ENCODE measurements at places on chromosomes 6 and 20.

DNA sequence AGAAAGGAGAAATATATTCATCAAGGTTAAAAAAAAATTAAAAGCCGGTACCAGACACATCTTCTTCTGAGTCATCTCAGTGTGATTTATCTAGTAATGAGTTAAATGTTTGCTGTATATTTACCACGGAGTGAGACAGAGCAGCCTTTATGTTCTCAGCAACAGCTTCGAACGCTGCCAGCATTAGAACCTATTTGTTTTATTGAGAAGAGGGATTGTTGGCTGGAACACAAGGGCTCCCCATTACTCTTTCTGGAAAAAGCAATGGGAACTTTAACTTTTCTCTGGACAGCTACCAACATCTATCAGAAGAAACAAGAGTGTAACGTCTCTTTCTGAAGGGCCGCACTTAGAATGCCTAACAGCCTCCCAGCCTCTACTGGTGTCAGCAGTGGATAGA, 105.3 kb upstream of the TAB2 start:
- no peak for DNase-seq

- DNase-seq: no peak
Observed at GRCh38 chr6:16730738-16731477, 30.4 kb downstream of the ATXN1 start.

DNA sequence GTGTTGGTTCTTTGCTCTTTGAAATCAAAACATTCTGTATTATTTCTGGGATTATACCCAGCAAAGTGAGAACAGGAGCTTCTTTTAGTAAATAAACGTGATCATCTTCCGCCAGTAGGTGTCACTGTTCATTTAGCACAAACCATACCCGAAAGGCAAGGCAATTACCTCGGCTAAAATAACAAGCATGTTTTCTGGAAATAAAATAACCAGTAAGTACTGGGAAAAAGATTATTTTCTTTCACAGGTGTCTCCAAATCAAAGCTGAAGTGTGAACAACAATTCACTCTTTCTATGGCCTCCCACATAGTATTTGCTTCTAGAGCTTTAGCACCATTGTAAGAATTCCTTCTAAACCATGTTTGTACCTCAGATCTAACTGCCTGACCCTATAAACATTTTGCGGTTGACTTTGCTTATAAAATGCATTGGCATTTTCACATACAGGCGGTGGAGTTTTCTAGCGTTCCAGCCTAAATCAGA, 144.6 kb upstream of the AGPAT4 start:
- peak; percentile 43 for DNase-seq

DNA sequence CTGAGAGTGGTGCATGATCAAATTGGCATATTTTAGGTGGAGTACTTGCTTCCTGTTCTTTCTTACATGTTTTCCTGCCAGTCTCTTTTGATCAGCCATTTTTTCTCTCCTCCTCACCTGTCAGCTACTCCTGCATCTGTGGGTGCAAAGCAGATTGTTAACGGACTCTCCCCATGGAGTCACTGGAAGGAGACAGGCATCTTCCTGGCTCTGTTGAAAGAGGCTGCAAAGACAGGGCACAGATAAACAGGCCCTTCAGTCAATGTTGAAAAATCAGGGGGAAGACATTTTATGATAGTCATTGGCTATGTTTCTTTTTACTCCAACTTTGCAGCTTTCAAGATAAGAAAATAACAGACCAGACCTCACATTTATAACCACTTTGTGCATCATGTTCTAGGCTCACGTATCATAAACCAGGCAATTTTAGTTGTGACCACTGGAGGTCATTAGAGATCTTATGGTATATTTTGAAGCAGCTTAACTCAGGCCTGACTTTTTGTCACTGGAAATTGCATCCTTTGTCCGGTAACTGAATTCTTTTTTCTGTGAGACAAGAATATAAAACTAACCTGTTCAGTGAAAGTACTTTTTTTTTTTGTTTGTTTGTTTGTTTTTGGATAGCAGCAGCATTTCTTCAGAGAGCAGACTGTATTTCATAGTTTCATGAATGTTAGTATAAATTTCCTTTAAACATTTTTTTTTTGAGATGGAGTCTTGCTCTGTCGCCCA, 20.1 kb downstream of the ECT2L start:
- DNase-seq: no peak

GRCh38 chr6:109454496-109455436, 806 bp downstream of the MICAL1 start:
- peak; percentile 58 for DNase-seq

DNA sequence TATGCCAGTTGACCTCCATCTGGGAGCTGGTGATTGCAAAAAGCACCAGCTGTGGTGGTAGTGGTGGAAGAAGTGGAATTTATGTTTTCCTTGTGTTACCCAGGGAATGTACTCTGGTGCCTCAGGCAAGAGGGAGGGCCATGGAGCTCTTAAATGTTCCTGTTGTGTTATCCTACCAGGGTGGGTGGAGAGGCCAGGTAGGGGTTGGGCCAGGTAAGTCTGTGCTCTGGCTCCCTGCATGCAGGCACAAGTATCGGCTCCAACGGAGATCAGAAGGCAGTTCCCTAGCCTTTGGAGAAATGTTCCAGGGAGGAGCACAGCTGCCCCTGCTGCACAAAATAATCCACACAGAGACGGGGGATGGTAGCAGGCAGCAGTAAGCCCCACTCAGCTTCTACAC, 419.3 kb upstream of the EYS start:
- no peak for DNase-seq

- DNase-seq: no peak
Observed at GRCh38 chr20:58595167-58595566, 55.9 kb upstream of the STX16 start.

DNA sequence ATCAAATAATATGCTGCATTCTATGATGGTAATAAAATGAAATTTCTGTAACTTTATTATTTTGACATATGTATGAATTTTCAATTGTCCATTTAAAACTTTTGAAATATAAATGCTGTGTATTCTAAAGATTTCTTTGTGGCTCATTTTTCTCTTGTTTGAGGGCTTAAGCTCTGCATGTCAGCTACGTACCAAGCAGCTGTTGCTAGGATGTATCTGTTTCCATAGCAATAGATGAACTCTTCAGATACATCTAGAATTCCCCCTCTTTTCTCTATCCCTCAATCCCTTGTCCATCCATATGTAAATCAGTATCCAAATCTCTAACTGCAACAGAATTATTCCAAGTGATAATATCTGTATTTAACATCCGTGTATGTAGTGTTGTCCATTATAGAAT, 76.5 kb upstream of the OPRM1 start:
- no peak for DNase-seq

DNA sequence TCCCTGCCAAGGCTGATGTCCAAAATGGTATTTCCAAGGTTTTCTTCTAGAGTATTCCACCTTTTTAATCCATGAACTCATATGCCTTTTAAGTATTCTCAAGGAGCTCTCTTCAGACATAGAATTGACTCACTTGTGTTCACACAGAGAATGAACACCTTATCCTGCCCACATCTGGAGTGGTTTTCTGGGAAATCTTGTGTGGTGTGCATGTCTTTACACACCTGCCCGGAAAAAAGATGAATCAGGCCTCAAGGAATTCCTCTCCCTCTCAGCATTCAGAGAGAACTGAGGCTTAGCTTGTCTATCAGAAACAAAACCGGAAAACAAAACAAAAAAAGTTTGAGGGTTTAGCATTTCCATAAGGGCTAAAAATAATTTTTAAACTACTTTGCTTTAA, 148.8 kb downstream of the TFAP2A start:
- no peak for DNase-seq

DNA sequence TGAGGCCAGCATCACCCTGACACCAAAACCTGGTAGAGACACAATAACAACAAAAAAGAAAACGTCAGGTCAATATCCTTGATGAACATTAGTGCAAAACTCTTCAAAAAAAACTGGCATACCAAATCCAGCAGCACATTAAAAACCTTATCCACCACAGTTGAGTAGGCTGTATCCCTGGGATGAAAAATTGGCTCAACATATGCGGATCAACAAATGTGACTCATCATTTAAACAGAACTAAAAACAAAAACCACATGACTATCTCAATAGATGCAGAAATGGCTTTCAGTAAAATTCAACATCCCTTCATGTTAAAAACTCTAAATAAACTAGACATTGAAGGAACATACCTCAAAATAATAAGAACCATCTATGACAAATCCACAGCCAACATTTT, 59.6 kb upstream of the PHIP start:
- DNase-seq: no peak

DNA sequence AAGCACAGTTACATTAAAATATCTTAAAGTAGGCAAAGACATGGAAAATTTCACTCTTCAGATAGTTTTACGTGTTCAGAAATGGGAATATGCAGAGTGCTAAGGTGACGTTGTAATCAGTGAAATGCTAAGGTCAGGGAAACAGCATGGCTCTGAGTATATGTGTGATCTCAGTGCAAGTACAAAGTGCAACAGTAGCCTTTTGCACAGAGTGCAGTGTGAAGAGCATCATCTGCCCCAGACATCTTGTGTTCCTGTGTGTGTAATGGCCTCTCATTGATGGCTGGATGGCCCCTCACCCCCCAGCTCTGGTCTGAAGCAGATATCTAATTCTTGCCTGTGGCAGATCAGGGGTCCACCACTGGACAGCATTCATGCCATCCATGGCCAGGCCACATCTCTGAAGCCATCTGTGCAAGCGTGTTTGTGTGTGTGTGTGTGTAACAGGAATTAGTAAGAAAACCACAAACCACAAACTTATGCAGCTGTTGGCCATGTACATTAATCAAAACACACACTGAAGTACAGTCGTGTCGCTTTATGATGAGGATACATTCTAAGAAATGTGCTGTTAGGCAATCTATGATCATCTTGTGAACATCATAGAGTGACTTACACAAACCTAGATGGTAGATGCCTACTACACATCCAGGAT, 165.1 kb downstream of the RALGAPA2 start:
- no peak for DNase-seq

DNA sequence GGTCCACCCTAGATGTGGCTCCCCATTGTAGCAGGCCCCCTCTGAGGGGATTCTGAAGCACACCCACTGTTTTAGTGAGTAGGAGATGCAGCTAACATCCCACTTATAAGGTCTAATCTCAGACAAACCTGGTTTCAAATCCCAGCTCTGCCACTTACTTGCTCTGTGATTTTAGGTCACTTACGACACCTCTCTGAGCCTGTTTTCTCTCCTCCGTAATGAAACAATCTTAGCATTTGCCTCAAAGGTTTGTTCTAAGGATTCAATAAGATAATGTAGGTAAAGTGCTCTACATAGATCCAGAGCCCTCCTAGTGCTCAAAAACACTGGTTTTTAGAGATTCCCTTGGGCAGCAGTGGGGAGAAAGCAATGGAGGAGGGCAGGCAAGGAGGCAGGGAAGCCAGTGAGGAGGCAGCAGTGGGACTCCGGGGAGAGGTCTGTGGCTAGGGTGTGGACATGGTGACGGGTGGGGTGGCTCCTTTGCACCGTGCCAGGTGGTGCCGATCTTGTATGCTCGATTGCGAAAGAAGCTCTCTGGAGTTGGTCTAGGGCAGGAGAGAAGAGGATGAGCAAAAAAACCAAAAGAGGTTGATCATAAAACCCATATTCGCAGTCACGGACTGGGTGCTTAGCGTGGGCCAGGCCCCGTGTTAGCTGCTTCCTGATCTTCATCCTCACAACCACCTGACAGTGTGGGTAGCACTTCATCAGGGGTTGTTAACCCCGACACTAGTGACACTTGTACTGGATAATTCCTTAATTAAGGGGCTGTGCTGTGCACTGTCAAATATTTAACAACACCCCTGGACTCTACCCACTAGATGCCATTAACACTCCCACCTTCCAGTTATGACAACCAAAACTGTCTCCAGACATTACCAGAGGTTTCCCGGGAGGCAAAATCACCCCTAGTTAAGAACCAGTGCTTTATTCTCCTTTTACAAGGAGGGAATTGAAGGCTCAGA, 16.8 kb upstream of the PTGIS start:
- no peak for DNase-seq

- no peak for DNase-seq
Observed at GRCh38 chr6:123022975-123023374, 26.9 kb downstream of the CLVS2 start.

GRCh38 chr6:31087494-31088089, 24.8 kb downstream of the C6orf15 start:
- DNase-seq: peak; percentile 50

DNA sequence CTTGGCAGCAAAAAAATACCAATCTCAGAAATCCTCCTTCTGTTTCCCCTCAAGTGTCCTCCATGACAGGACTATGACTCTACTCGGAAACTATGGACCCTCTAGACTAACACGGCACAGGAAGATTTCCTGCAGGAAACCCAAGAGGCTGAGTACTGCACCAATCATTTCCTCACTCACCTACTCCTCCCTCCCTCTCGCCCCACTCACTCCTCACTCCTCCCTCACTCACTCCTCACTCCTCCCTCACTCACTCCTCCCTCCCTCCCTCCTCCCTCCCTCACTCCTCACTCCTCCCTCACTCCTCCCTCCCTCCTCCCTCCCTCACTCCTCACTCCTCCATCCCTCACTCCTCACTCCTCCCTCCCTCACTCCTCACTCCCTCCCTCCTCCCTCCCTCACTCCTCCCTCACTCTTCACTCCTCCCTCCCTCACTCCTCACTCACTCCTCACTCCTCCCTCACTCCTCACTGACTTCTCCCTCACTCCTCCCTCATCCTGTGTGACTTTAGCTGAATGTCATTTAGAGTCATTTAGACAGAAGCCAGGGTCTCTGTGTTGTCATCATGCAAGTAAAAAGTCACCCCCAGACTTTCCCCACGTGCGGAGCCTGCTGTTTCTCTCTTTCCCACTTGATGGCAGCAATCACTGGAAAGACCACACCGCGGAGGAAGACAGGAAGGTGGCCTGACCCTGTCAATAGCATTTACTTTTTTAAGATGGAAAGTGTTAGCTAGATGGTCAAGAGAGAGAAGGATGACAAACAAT, 226.8 kb upstream of the PDE10A start:
- no peak for DNase-seq

DNA sequence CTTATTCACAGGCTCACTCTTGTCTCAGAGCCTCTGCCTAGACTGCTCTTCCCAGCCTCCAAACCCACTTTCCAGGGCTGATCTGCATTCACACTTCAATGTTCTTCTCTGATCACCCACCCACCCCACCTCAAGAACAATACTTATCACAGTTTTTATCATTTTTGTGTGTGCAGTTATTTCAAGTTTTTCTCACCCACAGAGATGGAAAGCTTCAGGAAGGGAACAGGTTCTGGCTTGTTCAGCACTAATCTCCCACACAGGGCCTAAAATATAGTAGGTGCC, 160.9 kb downstream of the MRPL14 start:
- no peak for DNase-seq

DNA sequence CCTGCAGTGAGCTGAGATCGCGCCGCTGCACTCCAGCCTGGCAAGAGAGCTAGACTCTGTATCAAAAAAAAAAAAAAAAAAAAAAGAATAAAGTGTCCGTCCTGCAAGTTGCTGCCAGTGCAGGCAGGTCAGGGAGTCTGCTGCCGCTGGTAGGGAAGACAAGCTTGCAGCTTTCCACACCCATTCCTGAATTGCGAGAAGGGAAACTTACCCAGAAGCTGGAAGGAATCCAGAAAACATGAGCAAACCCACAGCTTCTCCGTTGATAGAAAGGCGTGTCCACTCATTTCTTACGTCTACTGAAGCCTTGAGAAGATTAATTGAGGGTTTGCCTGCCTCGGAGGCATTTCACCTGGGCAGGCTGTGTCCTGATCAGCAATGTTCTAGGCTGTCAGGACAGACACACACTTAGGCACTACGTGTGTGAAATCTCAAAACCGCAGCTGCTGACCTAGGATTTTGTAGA, 61.6 kb upstream of the DSP start:
- DNase-seq: no peak

Data from anterior cingulate cortex (tissue), 58 donors.